Stimulated activated CD8-positive, alpha-beta memory T cell treated with anti-CD3 and anti-CD28 coated beads, Interleukin-4, amount 100 ng/mL, for 1 hour (primary cell): ENCODE measurements at places on chromosomes 6 and 20.

DNA sequence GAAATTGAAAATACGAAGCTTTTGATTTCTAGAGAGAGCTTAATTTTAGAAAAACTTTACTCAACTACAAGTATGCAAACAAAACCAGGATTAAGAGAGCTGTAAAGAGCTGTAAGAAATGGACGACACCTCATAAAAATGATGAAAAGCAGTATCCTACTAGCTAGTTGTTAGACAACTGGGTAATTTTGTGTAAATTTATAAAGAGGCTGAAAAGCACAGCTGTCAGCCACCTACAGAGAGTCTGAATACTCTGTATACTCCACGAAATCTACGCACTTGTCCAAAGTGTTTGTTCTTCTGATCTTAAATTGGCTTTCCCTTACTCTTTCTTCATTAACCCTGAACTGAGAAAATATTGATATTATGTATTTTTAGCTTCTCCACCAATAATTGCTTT lies 808.4 kb upstream of the EPHA7 start:
- DNase-seq = no peak

DNA sequence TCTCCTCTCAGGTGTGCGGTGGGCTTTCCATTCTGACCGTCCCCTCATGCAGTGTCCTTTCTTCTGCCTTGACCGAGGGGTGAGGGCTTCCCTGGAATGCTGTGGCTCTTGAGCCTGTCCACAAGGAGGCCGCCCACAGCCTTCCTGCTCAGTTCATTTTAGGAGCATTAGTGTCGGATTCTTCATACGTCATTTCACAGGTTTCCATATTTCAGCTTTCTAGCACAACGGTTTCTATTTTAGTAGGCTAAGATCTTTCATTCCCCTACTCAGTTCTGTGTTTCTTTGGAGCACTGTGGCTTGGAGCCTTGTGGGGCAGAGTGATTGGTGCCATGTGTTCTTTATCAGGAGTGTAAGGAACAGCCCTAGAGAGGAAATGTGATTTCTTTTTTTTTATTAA lies 5.5 kb downstream of the PPP1R3G start:
- no peak for DNase-seq

DNA sequence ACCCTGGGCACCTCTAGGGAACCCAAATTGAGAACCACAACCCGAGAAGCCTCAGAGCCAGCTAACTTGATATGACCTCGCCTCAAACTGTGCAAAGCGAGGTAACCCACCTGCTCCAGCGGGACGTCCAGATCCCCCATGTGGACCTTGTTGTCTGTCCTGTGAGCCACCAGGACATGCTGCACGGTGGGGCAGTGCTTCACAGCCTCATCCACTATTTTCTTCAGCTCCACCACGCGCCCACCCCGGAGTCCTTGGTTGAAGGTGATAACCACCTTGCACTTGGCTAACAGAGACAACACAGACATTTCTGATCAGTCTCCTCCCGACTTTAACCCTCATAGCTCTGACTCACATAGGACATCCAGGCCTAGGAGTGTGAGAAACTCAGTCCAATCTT lies 30.8 kb upstream of the APMAP start:
- no peak for DNase-seq

DNA sequence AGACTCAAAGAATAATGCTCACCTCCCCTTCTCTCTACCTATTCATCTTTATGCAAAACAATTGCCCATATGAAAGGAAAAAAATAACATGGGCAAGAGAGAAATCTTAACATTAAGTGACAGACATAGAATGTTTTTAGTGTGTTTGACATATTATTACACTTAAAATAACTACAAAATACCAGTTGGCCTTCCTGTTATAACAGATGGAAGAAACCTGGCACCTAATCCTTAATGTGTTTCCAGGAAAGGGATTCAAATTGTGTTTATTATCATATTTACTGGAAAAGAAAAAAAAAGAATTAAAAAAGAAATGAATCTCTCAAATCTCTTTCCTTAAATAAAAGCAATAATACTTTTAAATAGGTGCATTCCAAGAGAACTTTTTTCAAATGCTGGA lies 158.6 kb downstream of the LAMP5 start:
- DNase-seq = no peak

DNA sequence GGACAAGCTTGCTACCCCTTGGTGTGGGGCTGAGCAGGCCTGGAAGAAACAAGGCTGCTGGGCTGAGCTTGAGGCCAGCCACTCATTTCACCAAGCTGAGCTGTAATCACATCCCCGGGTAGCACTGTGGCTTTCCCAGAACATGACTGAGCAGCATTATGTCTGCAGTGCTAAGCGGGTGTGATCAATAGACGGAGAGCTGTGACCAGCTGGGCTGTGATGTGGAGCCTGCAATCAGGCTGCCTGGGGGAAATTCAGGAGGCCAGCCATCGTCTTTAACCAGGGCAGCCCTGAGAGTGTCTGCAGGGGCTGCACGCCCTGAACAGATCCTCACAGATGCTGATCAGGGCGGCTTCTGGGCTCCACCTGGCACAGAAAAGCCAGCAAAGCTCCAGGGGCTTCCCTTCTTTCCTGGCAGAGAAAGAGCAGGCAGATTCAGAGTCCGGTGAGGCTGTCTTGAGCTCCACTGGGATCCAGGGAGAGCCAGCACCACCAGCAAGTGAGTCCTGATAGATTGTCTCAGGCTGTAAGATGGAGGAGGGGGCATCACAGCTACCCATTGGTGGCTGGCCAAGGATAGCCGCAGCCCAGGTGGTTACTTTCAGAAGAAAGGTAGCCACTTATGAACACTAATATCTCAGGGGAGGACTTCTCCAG lies 165.9 kb downstream of the NRN1 start:
- no peak for DNase-seq

DNA sequence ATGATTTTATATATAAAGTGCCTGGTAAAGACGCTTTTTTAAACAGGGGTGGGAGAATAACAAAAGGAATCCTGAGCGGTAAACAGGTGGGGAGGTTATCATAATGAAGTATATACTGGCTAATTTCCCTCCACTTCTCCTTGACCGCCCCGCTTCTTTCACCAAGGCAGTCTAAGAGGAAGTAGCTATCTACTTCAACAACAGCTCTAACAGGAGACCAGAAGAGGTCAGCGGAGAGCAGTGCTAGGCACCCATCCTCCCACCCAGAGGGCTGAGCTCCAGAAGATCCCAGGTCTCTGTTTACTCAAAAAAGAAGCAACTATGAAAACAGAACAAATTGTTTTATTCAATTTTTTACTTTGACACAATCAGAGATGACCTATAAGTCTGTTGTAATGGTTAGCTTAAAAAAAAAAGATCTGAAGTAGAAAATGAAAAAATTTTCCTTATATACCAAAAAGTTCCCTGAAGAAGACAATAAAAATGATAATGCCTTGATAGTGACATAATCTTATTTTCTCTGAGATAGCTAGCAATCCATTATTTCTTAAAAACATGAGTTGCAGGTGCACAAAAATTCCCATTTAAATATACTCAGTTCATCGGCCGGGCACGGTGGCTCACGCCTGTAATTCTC lies 141.1 kb downstream of the PDSS2 start:
- no peak for DNase-seq

- no peak for DNase-seq
Measured at GRCh38 chr6:67630146-67630545, 1004.9 kb upstream of the ADGRB3 start.

DNA sequence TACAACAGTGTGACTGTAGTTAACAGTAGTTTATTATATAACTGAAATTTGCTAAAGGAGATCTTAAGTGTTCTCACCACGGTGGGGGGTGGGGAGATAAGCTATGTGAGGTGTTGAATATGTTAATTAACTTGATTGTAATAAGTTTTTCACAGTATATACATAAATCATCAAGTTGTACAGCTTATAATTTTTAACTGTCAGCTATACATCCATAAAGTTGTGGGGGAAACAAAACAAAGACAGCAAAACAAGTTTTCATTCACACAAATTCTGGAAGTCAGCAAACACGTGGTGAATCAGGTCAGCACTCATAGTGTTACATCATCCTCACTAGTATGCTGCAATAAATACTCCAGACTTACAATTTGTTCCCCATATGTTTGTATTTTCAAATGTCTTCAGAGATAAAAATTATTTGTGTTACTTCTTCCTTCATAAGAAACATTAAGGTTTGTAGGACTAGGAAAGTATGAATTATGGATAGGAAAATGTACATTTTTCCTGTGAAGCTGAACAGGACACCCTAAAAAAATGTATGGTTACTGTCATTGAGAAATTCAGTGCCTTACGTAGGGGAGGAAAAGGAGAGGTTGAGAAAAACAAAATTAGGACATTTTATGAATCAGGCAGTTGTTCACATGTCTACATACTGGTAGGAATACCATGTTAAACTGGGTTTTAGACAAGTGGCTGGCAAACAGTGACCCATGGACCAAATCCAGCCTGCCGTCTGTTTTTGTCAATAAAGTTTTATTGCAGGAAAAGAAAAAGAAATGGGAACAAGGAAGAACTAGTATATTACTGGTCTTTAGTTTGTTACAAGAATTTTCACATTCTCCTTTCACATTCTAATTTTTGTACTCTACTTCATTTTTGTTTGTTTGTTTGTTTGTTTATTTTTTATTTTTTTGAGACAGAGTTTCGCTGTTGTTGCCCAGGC lies 6.0 kb downstream of the SUMO4 start:
- no peak for DNase-seq

- no peak for DNase-seq
Measured at GRCh38 chr6:75081921-75082320, 123.9 kb downstream of the COL12A1 start.

GRCh38 chr6:21381331-21381963 lies 212.1 kb upstream of the SOX4 start:
- no peak for DNase-seq

DNA sequence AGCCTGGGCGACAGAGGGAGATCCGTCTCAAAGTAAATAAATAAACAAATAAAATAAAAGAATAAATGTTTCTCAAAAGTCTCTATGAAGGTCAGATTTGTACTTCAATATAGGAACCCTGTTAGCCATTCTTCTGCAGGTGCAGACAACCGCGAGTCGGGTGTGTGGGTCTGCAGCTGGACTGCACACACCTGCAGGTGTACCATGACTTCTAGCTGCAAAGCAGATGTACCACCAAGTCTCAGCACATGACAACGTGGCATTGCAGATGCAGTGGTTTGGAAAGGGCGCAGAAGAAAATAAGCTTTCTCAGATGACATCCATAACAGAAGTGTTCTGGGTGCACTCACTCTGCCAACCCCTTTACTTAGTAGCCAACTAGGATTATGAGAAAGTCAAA lies 239.7 kb downstream of the ATXN1 start:
- DNase-seq = no peak

DNA sequence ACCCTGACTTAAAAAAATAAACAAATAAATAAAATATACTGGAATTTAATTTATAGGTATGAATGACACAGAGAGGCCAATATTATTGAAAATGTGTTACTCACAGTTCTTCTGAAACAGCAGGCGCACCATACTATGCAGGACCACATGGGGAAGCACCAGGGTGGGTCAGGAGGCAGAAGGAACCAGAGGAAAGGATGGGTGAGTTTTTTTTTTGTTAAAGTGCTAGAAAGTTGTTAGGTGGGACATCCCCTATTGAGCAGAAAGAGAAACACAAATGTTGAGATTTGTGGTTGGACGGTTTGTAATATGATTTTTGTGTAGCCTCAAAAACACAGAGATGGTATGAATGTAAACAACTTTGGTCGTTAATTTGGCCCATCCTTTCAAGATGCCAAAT lies 26.0 kb downstream of the PTPRA start:
- no peak for DNase-seq
